Breast epithelium (tissue), 4 donors: ENCODE measurements at places on chromosomes 2 and 18. TPM values are rescaled to one million over a fixed set of nuclear protein-coding genes. Genes with fewer than 3 reads are reported as not detected.

- peak; percentile 51 for DNase-seq
Measured at GRCh38 chr2:72924353-72925240, 7.3 kb downstream of the EMX1 start.

DNA sequence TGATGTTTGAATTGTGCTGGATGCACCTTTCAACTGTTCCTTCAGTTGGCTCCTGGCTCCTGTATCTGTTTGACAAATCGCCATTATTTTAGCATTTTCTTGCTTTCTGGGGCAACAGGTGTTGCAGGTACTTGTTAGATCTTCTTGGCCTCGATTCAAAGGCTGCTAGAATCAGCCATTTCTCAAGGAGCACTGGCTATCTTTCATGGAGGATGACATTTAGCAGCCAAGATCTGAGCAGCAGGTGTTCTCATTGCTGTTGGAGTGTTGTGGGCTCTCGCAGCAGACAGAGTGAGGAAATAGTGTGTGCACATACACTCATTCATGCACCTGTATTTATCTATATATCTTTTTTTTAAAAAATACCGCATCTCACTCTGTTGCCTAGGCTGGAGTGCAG, 52.2 kb downstream of the INPP5D start:
- no peak for DNase-seq

GRCh38 chr2:233323851-233324250, 16.2 kb downstream of the SAG start:
- DNase-seq = no peak

DNA sequence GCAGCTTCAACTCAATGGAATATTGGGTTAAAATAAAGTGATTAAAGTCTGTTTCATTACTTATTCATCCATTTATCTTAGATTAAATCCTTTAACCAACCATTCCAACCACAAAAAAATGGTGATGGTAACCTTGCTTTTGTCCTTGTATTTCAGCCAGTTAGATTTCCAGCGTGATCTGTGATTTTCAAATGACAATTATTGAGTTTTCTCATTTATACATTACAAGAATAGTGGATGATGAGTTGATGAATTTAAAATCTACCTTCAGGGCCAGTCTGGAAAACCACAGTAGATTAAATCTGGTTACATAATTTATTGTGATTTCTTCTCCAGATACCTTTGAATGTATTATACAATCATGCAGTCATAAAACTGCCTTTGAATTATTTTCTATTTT, 29.7 kb upstream of the UNC80 start:
- DNase-seq = no peak

GRCh38 chr18:58882044-58882443, 17.4 kb downstream of the ZNF532 start:
- DNase-seq = no peak

DNA sequence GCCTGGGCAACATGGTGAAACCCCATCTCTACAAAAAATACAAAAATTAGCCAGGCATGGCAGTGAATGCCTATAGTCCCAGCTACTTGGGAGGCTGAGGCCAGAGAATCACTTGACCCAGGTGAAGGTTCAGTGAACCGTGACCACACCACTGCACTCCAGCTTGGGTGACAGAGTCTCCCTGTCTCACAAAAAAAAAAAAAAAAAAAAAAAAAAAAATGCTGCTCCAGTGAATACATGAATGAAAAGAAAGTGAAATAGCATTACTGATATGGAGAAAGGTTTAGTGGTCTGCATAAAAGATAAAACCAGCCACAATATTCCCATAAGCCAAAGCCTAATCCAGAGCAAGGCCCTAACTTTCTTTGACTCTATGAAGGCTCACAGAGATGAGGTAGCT, 44.5 kb downstream of the METTL8 start:
- no peak for DNase-seq

GRCh38 chr2:240390091-240391073, 45.1 kb upstream of the GPC1 start:
- no peak for DNase-seq

DNA sequence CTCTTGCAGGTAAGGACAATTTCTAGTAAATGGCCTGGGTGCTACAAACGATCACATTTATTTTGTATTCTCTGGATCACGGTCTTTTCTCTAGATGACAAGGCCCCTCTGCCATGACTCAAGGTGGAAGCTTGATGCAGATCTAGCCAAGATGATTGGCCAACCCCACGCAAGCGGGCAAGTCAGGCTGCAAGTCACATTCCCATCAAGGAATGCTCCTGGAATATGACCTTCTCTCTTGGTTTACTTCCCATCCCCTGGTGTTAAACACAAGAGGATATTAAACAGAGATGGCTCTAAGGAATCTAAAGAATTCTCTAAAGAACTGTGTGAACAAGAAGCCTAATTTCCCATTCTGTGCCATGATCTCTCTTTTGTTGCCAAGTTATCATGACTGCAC, 97.3 kb upstream of the SERPINE2 start:
- DNase-seq = no peak

DNA sequence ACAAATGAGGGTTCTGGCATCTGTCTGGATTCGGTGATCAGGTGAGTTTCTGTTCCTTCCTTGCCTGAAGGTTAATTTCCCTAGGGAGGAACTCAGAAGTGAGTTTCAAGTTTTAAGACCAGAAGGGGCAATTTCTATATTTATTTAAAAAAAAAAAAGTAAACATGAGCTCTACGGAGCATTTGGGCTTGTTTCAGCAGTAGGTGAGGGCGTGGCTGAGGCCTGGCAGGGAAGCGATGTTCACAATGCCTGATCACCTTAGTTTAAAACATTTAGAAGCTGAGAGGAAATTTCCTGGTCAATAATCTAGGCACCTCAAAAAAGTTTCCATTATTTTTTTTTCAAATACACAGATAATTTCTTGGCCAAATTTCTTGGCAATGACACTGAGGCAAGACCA, 629.1 kb downstream of the DPP10 start:
- DNase-seq = no peak

GRCh38 chr2:39120521-39120770, 405 bp downstream of the SOS1 start:
- DNase-seq = no peak

- no peak for DNase-seq
Measured at GRCh38 chr18:67468038-67468437, 48.5 kb downstream of the DSEL start.

DNA sequence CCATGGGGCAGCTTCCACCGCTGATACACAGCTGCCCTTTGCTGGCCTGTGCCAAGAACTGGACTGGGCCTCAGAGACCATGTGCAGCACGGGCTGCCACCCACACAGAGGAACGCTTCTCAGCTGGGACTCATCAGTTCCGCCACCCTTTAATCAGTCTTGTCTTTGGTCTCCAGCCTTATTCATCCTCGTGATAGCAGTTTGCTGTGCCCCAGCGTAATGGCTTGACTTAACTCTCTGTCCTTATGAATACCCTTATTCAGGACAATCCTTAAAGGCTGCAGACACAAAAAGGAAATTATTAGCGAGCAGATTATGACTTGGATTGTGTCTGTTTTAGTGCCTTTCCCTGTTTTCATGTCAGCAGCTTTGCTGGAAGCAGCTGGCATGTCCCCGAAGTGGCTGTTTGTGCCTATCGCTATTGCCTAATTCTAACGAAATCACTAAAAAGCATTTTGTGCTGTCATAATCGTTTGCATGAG, 108.9 kb upstream of the DAPL1 start:
- DNase-seq = no peak

DNA sequence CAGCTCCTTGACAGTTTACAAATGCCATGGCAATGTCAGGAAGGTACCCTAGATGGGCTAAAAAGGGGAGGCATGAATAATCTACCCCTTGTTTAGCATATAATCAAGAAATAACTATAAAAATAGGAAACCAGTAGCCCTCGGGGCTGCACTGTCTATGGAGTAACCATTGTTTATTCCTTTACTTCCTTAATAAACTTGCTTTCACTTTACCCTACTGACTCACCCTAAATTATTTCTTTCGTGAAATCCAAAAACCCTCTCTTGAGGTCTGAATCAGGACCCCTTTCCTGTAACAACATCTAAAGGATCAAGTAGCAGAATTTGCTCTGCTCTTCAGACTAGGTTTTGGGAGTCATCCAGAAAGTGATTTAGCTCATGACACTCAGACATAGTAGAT, 43.7 kb downstream of the CD8B2 start:
- DNase-seq = no peak

GRCh38 chr2:67515056-67515455, 117.9 kb downstream of the ETAA1 start:
- no peak for DNase-seq

DNA sequence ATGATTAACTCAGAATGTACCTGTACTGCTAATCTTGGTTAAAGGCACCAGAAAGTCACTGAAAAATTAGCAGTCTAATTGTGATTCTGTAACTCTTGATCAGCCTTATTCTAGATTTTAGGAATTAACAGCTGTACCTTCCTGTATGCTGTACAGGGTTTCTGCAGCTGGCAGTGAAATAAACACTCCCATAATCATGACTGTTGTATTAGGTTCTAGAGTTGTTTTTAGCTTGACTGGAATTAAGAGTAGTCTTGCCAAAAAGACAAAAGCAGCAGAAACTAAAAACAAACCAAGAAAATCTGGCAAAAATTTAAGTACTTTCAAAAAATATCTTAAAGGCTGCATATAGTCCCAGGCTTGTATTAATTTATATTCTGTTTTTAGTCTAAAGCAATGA, 103.5 kb downstream of the SOS1 start:
- no peak for DNase-seq

GRCh38 chr2:157364257-157364974, 38.8 kb upstream of the ERMN start:
- no peak for DNase-seq

GRCh38 chr2:235492850-235493344, 946 bp upstream of the AGAP1 start:
- no peak for DNase-seq

DNA sequence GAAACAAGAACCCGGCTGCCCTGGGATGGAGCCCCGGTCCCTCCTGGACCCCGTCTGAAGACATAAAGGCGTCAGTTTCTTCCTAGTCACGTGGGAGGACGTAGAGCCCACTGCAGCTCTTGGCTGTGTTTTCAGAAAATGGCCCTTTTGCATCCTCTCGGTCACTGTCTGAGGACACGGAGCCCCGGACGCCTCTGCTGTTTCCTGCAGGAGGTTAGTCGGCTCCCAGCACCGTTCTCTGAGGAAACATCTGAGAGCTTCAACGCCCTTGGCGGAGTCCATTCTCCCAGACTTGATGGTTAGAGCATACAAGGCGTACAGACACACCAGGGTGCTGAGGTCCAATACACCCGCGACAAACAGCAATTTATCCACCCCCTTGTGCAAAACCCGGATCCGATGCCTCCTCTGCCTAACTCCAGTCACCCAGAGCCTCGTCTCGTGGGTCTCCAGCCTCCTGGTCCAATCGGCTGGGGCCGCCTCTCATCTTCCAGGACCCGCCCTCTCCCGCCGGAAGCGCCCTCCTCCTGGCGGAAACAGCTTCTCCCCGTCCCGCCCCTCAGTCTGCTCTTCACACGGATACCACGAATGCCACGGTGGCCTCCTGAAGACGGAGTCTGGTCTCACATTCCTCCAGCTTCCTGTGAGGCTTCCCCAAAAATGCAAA, 119.4 kb downstream of the TMEM18 start:
- no peak for DNase-seq

- DNase-seq = peak; percentile 56
Measured at GRCh38 chr2:136118819-136119716, 1.1 kb upstream of the CXCR4 start.

DNA sequence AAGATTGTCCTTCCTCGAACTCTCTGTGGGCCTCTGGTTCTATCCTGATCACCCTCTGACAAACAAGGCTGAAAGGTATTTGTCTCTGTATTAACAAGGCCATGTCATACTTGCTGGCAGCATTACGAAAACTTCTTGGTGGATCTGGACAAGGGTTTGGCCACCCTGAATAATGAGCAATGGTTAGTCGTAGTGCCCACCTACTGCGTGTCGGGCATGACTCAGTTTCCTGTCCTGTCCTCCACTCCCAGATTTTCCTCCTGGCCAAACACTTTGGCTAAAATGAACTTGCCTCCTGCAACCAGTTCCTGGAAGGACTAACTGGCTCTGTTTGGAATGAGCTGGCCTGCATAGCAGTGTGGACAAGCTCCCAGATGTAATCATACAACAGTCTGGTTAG, 198.5 kb upstream of the SMIM21 start:
- no peak for DNase-seq

- no peak for DNase-seq
Measured at GRCh38 chr2:102120261-102120660, 22.3 kb upstream of the IL1R1 start.

GRCh38 chr2:209424781-209425470, 1.1 kb downstream of the MAP2 start:
- no peak for DNase-seq

DNA sequence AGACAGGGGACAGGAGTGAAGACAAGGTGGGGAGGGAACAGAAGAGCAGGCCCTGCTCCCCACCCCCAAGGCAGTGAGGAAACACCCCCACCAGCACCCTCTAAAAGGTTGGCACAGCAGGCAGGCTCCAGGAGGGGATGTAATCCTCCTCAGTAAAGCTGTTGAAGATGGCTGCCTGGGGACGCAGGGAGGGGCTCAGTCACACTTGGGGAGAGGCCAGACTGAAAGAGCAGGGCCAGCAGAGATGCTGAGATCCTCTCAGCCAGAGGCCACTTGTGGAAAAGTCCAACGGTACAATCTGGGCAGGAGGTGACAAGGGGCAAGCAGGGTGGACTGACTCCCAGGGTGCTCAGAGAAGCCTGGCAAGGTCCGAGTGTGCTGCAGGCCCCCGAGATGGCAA, 154.8 kb upstream of the ID2 start:
- no peak for DNase-seq

DNA sequence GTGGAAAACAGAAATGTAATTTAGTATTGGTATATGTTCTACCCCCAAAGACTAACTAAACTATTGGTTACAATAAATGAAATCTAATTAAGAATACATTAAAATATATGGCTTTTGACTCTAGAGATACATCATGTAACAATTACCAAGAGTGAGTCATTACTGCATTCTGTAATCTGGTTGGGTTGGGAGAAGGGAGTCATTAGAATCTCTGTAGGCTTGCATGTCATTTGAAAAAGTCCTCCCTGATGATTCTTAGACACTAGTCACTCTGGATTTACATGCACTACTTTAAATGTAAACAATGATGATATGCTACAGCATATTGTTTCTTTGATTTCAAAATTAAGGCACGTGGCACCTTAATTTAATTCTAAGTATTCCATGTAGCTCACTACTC, 293.4 kb upstream of the CHST9 start:
- DNase-seq = no peak

SOWAHC gene
- total RNA-seq = 14.7 TPM

FAM161A gene
- total RNA-seq = 4.0 TPM

FTCDNL1 gene
- 5.9 TPM for total RNA-seq

PSTPIP2 gene
- total RNA-seq = 6.4 TPM

COL3A1 gene
- total RNA-seq = 98.6 TPM

NT5C1B gene
- not detected for total RNA-seq
